ENCODE measurements at places on chromosomes 3 and 15. TPM values are rescaled to one million over a fixed set of nuclear protein-coding genes. Genes with fewer than 3 reads are reported as not detected.

GRCh38 chr3:18609187-18609586 is 184.0 kb upstream of the SATB1 start:
- DNase-seq = no peak

- DNase-seq = no peak
Measured at GRCh38 chr3:64352639-64352992, 127.3 kb upstream of the PRICKLE2 start.

DNA sequence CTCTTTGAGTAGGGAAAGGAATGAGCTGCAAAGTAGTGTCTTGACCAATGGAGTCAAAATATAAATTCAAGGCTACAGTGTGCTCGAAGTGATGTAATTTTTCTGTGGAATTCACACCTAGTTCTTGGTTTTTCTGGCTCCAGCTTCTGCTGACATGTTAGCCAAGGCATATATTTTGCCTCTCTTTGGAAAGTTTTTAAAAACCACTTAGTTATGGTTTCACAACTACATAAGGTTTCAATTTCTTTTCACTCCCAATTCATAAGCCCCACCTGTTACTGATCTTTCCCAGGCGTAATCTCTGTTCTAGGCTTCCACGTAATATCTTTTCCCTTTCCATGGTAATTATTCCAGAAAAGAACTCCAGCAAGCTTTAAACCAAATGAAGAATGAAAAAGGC is 46.9 kb downstream of the GADL1 start:
- DNase-seq = no peak

GRCh38 chr3:88611826-88612326 is 462.1 kb downstream of the C3orf38 start:
- DNase-seq = no peak

- no peak for DNase-seq
Measured at GRCh38 chr3:144437989-144438388, 466.4 kb downstream of the DIPK2A start.

GRCh38 chr3:64988188-64988587 is 300.4 kb upstream of the ADAMTS9 start:
- DNase-seq = no peak

- DNase-seq = no peak
Measured at GRCh38 chr3:10917176-10917575, 75.4 kb upstream of the SLC6A1 start.

- no peak for DNase-seq
Measured at GRCh38 chr3:64081235-64081630, 57.9 kb upstream of the PSMD6 start.

DNA sequence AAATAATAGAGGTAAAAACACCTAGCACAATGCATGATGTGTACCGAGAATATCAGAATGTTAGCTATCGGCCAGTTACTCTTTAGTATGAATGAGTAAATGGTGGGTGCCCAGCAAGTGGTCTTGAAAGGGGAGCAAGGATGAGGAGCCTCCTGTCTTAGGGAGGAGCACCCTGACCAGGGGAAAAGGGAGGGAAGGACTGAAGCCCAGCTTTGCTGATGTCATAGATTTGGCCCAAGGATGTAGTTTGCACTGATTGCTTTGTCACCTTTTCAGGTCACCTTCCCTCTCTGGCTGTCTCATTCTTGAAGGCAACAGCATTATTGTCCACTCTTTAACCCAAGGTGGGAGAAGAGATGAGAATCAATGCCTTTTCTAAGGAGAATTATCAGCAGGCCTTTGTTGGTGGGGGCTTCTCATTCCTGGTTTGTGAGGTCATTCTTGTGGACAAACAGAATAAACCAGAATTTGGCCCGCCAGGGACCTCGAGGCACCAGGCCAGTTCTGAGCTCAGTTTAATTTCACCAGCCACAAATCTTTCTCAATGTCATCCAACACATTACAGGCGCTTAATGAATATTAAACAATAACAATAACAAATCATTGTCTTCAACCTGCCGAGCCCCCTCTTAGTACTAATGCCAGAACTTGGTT is 231.3 kb downstream of the VPS13C start:
- no peak for DNase-seq

DNA sequence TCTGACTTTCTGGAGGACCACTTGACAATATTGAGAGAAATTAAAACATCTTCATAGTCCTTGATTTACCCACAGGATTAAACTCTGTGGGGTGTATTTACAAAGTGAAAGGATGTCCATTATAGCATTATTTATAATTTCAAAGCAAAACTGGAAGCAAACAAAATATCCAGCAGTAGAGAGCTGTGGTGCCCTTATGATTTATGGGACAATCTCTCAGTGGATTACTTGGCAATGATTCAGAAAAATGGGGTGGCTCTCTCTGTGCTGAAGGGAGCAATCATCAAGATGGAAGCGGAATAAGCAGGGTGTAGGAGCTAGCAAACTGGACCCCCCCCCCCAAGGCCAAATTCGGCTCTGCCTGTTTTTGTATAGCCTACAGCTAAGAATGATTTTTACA is 9.0 kb downstream of the PPCDC start:
- DNase-seq = no peak

- no peak for DNase-seq
Measured at GRCh38 chr3:120688121-120688520, 6.1 kb upstream of the HGD start.

DNA sequence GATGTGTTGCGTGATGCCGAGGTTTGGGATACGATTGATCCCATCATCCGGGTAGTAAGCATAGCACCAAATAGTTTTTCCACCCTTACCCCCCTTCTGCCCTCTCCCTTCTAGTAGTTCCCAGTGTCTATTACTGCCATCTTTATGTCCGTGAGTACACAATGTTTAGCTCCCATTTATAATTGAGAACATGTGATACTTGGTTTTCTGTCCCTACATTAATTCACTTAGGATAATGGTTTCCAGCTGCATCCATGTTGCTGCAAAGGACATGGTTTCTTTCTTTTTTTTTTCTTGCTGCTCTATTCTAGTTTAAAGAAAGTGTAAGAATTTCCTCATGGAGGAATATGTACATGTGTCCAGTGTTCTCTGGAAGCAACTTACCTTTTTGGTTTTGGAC is 51.8 kb downstream of the NSUN3 start:
- DNase-seq = no peak

GRCh38 chr15:69435985-69436384 is 16.6 kb upstream of the RPLP1 start:
- DNase-seq = no peak

DNA sequence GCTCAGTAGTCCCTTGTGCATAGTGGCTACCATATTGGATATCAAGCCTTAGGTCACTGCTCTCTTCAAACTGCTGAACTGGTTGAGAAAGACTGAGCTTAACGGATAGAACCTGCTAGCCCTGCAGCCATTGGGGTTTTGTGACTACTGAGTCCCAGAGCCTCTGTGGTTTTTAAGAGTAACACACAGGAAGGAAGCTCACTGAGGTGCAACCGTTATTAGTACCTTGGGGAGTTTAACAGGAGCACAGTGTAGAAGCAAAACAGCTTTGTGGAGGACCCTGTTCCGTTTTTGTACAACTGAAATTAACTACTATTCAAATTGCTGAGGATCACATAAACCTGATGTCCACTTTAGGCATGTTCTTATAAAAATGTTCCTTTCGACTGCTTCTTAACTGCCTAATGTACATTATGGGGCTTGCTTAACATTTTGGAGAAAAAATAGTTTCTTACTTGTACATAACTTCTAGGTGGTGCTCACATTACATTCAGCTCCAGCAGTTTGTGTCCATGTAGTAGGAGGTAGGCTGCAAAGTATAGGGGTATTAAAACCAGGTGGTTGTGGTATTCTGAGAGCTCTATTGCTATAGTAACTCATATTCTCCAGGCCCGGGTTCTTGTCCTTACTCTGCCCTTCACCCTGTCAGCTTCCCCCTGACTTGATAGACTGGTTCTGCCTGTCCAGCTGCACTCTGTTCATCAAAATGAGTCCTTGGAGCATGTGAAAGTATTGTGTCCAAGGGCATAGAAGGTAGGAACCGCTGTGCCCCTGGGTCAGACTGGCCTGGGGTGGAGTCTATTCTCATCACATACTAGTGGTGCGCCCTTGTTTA is 17.3 kb downstream of the PXK start:
- DNase-seq = no peak

GRCh38 chr3:17407576-17407975 is 334.9 kb downstream of the TBC1D5 start:
- no peak for DNase-seq

DNA sequence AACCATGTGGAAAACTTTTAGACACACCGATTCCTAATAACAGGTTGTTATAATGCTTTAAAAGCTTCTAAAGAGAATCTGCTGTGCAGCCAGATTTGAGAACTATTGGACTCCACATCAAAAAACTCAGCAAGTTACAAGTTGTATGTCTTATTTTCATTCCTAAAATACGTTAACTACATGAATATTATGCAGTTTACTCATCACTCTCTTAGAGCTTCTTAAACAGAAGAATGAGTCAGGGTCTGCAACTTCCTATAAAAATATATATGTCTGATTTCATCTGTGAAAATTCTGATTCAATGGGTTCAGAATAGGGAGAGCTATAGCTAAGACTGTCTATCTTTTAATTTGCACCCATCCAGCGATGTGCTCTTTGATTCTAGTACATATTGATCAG is 244.2 kb upstream of the EPHA3 start:
- no peak for DNase-seq

DNA sequence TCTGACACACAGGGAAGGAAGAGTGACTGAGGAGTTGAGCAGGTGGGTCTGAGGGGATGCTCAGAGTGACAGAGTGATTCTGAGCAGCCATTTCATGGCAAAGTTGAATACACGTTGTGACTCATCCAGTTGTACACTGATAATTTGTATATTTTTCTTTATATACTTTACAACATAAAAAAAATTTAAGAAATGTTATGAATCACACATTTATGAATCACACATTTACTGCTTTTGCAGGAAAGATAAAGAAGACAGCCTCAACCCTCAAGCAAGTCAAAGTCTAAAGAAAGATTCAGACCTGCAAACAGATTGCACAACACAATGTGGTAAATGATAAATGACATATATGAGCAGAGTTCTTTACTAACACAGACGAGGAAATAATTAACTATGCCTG is 21.0 kb upstream of the CHMP2B start:
- no peak for DNase-seq

DNA sequence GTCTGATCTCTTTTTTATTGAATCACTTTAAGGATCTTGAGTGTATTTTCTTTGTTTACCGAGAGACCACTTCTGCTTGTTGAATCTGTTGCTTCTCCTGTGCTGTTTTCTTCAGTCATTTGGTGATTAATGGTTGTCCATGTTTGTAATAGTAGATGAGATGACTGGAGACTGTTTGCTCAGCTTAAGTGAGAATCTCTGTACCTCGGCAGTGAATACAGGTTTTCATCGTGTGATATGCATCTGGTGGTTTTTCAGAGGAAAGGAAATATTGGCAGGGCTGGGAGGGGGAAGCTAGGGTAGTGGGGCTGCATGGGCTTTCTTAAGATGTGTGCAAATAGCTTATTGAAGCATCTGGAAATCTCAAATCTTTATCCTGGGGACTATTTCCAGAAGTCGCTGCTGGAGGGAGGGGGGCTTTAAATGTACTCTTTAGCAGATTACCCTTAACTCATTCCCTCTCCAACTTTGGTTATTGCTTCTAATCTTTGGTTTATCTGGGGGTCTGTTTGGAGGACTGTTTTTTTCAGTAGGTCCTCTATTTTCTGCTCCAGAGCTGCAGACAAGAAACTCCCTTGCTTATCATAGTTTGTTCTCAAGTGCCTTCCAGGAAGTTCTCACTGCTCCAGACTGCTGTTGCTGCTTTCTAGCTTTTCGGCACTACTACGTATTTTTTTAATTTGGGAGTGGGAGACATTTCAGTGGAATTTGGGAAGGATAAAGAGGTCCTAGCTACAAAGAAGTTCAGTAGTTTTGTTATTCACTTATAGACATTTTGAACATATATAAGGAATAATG is 19.4 kb downstream of the CMTM8 start:
- no peak for DNase-seq

- DNase-seq = no peak
Measured at GRCh38 chr3:153970741-153971347, 150.3 kb upstream of the ARHGEF26 start.

DNA sequence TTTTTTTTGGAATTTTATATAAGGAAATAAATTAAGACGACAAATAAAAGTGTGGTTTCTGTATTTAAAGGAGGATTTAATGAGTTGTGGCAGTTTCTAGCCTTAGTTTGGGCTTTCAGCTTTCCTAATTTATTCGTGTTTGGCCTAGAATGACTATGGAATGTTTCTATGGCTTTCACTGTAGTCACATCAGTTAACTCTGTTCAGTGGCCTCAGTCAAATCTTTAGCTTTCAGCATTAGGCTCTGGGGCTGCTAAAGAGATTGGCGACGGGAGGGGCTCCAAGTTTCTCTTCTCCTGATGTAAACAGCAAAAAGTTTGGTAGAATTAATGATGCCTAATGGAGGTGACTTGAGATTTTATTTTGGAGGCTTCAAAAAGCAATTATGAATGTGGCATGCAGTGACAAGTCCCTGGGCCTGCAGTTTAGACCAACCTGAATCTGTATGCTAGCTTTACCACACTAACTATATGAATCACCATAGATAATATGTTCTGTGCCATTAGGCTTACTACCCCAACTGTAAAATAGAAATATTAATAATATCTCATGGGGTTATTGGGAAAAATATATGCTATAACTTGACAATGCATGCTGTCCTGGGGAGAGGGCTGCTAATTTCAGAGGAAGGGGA is 47.1 kb upstream of the ADGRG7 start:
- DNase-seq = no peak

DNA sequence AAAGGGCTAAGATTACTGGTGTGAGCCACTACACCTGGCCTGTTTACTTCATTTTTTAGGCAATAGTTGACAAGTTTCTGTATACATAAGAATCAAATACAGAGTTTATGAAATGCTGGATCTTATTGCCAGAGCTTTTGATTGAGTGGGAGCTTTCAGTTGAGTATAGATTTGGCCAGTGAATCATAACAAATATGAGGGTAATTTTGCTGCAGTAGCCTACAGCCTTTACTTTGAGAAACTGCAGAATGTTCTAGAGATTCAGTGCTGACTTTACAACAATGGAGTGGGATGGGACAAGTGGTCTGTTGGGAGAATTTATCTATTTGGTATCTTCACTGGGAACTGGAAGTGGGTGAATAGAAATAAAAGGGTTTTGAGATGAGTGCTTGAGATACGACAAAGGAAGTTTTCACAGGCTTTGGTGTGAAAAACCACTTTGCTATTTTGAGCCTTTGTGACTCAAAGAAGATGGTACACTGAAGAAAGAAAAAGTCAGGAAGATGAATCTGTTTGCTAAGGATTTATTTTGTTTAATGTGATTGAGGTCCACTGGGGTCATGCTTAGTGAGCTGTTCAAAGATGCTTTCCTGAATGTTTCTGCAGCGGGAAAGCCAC is 227.8 kb downstream of the UBE2E2 start:
- DNase-seq = no peak

Gene CADM2
- total RNA-seq = 0.67 TPM

Gene MORF4L1
- total RNA-seq = 307 TPM

Gene ZMYND10
- total RNA-seq = 0.31 TPM

Gene ECT2
- 14.9 TPM for total RNA-seq

Gene SCN5A
- total RNA-seq = 0.32 TPM

Gene SOX2
- total RNA-seq = 0.19 TPM

Gene LPP
- total RNA-seq = 816 TPM

Gene GOLGA6A
- not detected for total RNA-seq

Gene CRYGS
- total RNA-seq = 3.9 TPM

Gene SLC28A1
- total RNA-seq = not detected

Gene GRM7
- total RNA-seq = 0.09 TPM

Gene SGO1
- total RNA-seq = 1.6 TPM

Gene STAC
- total RNA-seq = not detected

Gene ATP8B4
- total RNA-seq = 7.4 TPM

Gene CD200R1
- 2.6 TPM for total RNA-seq

Gene MINAR1
- 0.25 TPM for total RNA-seq

Gene FBXW12
- total RNA-seq = not detected
